BJ (cell line): ENCODE measurements at places on chromosomes 1 and 21. TPM values are rescaled to one million over a fixed set of nuclear protein-coding genes. Genes with fewer than 3 reads are reported as not detected.

- DNase-seq: no peak
These were observed 1.6 kb upstream of the OR2B11 start for GRCh38 chr1:247459507-247459906.

The LPGAT1 gene
- polyA plus RNA-seq: 7.7 and 14.4 TPM in 2 replicates

The CFHR1 gene
- polyA plus RNA-seq: 0.26 and 0.33 TPM in 2 replicates

DNA sequence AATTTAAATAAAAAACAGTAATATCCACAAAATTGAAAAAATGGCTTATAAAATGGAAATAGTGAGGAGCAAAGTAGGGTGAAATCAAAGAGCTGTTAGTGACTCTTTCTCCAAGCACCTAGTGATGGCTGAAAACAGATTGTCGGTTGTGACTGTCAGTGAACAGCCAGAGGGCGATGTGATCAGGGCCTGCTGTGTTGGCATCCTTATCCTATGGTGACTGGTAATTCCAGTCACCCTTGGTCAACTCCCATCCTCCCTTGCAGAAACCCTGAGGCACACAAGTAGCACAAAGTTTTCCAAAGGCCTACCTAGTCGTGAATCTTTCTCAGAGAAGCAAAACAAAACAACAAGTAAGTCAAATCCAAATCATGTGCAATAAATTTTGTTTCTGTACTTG is 599.8 kb upstream of the CXADR start:
- DNase-seq: no peak

The TEDDM1 gene
- not detected in 2 replicates for polyA plus RNA-seq

The ACKR1 gene
- polyA plus RNA-seq: not detected in 2 replicates

DNA sequence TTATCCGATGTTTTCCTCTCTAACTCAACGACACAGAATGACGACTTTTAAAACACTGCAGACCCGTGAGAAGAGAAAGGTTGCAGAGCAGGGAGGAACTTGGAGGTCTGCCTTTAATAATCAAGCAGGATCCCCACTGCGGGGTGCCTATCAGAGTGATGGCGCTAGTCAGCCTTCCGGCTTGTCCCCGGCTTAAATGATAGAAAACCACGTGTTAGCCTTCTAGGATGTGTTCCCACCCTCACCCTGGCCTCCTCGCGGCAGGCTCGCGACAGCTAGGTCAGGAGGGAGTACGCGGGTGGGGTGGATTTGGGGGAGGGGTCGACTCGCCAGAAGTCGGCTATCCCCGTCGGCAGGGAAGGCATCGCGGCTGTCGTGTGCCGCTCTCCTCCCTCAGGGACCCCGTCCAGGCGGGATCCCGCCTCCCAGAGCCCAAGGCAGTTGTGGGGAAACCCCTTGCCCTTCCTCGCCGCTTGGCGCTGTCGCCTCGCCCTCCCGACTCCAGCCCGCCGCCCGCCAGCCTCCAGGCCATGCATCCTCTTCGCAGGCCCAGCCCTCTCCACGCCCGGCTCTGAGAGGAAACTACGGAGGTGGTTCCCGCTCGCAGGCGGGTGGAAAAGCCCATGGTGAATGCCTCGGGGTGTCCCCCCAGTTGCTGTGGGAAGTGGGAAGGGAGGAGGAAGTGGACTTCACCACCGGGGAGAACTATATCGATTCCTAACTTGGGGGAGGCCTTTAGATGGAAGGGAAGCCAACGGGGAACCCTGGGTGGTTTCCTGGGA is 1.1 kb upstream of the SMG7 start:
- DNase-seq: peak; percentile 26

GRCh38 chr1:118913818-118914217 is 74.3 kb downstream of the TBX15 start:
- DNase-seq: no peak

GRCh38 chr1:114026797-114027196 is 47.5 kb downstream of the OLFML3 start:
- no peak for DNase-seq

GRCh38 chr1:62903522-62903921 is 119.6 kb downstream of the ATG4C start:
- no peak for DNase-seq

DNA sequence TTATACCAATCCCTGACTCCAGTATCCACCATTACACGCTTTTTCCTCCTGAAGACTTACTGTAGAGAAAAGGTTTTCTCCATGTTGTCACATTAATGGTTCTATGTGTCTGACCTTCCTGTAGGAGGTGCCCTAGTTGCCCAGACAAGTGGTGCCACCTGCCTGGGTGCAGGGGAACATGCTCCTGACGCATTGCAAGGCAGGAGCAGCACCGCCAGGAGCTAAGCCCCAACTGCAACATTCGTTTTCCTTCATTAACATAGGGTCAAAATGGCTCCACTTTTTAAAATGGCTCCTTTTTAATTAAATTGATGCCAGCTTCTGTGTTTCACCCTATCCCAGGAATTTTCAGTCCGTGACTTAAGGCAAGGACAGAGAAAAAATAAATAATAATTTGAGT is 220.1 kb upstream of the SAMSN1 start:
- no peak for DNase-seq

The TRABD2B gene
- polyA plus RNA-seq: not detected in 2 replicates

DNA sequence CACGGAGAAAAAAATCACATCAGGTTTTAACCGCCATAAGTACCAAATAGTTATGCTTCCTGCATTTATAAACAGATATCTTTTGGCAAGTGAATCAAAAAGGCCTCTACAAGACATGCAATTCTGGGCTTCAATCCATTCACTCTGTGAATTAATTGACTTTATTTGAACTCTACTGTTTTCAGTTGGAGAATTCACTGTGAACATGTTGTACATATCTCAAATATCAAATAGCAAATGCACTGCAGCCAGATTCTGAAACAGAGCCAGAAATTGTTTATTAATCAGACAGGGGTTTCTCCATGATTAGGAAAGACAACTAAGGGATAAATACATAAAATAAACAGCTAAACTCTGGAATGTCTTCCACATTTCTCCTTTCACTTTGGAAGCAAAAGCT is 445.4 kb upstream of the NFIA start:
- no peak for DNase-seq

The ETNK2 gene
- polyA plus RNA-seq: 27.2 and 30.7 TPM in 2 replicates

The WNT4 gene
- polyA plus RNA-seq: 0.02 and 0.13 TPM in 2 replicates

GRCh38 chr1:224621813-224622682 is 5.9 kb downstream of the CNIH3 start:
- DNase-seq: no peak

GRCh38 chr1:8473121-8473875 is 155.4 kb downstream of the SLC45A1 start:
- no peak for DNase-seq

GRCh38 chr1:47676311-47677054 is 238.6 kb downstream of the FOXD2 start:
- DNase-seq: no peak

- DNase-seq: no peak
These were observed 18.1 kb upstream of the ARHGAP29 start for GRCh38 chr1:94255476-94255875.

- no peak for DNase-seq
These were observed 978 bp downstream of the SLC39A1 start for GRCh38 chr1:153962088-153963029.

The CACNA1S gene
- polyA plus RNA-seq: not detected in 2 replicates

DNA sequence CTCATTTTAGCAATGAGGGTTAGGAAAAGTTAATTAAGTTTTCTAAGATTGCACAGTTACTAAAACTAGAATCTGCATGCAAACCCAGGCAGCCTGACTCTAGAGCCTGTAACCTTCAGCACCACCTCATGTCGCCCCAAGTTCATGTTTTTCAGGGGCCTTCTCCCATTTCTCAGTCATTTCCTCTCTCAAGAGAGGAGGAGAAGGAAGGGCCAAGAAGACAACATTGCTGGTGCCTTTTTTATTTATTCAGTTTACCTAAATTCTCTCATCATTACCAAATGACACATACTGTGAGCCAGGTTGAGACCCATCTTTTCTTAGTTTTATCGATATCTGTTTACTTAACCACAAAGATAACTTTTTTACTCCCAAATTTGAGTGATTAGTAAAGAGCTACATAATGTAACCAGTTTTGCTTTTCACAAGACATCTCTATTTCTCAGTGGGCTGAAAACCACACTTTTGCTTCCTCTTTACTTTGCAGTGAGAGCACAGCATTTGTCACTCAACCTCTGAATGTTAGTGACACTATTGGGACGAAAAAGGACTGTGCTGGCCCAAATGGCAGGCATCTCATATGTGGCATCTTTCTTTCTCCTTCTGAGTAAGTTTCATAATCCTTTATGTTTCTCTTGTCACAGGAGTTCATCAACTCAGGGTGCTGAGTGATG is at the start of gene CD101:
CD101 (plus strand) TSS at position 507 of the 674 bp plus-strand sequence; CDS start at position 565, 58 bp downstream.
- no peak for DNase-seq

The CSF3R gene
- polyA plus RNA-seq: not detected in 2 replicates

DNA sequence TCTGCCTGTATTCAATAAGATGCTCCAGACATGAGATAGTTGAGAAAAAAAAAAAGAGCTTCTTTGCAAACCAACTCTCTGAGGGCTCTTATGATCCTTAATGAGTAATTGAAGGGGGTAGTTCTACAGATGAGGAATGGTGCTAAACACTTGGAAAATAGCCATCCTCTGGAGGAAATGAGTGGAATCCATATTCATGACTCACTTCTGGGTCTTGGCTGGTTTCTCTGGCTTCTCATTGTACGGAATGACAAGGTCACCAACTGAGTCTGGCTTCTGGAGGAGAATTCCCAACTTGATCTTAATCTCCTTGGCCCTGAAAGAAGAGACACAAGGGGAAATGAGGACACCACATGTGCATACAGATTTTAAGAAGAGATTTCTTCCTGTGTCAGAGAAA is 34.7 kb downstream of the RGS5 start:
- peak; percentile 99 for DNase-seq

The RGS16 gene
- 0.23 TPM in 2 replicates for polyA plus RNA-seq

The AMY2A gene
- not detected in 2 replicates for polyA plus RNA-seq

DNA sequence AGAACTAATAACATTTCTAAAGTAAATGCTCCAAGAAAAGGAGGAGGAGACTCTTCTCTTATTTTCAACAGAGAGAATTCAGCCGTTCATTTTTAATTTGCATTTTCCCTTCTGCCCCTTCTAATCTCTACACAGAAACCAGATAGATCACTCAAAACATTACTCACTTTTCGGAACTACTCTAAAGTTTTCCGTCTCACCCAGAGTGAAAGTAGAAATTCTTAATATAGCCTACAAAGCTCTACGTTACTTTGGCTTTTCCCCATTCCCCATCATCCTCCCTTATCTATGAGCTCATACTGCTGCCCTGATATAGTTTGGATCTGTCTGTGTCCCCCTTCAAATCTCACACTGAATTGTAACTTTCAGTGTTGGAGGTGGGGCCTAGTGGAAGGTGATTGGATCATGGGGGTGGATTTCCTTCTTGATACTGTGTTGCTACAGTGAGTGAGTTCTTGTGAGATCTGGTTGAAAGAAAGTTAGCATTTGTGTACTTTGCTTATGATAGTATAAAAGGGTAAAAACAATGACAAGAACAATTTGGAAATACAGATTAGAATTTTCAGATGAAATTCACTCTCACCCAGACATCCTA is 188.2 kb downstream of the AMY1C start:
- DNase-seq: no peak

The KRTAP19-3 gene
- not detected in 2 replicates for polyA plus RNA-seq

DNA sequence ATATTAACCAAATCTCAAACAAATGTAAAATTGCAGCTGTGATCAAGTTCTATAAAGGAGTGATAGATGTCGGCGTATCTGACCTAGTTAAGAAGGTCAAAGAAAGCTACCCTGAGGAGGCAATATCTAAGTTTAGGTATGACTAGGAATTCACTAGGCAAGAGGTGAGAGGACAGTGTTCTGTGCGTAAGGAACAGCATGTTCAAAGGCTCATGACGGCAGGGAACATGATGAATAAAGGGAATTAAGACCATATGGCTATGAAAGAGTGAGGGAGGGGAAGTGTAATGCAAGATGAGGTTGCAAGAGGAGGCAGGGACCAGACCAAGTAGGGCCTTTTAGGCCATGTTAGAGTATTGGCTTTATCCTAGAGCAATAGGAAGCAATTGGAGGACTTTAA is 8.6 kb downstream of the LIX1L start:
- DNase-seq: no peak

GRCh38 chr21:22871692-22872091 is 1873.5 kb downstream of the NCAM2 start:
- DNase-seq: no peak

DNA sequence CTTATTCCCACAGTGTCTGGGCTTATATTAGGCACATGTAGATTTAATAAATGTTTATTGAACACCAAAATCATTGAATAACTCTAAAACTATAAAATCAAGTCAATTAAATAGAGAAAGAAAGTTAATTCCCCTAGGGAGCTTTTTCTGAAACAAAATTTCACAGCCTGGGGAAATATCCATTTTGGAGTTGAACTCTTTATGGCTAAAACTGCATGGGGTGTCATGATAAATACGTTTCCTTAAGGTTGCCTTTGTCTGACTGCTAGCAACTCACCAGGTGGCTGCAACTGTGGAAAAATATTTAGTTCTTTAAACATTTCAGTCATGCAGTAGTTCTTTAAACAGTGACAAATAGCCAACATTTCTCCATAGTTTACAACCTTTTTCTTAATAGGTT is 496.1 kb downstream of the LRRIQ3 start:
- no peak for DNase-seq

GRCh38 chr1:12402159-12402673 is 172.4 kb downstream of the VPS13D start:
- DNase-seq: no peak

DNA sequence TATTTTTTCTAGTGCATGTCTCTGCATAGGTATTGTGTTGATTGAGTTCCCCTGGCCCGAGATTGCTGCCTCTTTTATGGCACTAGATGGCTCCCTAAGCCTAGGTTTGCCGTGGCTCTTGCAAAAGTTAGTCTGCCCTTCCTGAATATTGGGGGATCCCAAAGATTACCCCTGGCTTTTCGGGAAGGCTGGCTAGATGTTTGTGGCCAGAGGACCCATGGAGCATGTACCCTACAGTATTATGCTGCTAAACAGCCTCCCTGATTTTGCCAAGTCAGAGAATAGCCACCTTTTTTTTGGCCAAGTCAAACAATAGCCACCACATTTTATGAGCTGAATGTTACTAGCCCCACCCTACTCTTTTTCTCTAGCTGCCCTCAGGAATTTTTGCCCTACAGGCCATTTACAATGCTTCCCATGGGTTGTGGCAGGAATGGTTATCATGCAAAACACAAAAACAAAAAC is 343.2 kb downstream of the OLFM3 start:
- DNase-seq: no peak

- no peak for DNase-seq
These were observed 42.0 kb downstream of the ADSS2 start for GRCh38 chr1:244409701-244410100.

DNA sequence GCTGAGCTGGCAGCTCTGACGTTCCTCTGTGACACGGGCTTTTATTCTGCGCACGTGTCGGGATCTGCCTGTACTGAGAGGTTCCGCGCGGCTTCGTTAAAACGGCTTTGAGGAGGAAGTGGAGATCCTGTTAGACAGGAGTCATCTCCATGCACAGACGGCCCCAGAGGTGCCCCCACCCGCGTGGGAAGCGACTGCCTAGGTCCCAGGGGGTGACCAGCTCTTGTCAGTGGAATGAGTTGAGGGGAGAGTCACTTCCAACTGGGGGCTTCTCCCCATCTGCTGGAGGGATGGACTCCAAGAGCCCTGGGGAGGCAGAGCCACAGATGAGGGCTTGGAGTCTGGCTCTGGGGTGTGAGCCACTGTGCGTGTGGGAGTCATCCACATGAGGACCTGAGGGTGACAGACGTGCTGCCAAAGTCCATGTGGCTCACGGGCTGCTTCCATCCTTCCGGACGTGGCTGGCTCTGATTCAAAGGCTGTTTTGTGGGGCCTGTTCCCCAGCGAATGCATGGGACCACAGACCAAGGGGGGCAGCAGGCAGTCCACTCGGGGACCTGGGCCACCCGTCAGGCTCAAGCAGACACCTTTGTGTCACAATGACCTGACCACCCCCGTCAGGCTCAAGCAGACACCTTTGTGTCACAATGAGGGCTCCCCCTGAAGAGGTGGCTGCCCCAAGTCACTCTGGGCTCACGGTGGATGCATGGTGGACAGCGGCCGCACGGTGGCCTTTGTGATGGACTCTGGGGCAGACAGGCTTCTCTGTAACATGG is 26.8 kb downstream of the PTTG1IP start:
- DNase-seq: no peak
